ENCODE measurements at places on chromosomes 6 and 20.

GRCh38 chr20:16517946-16518783 lies 55.1 kb downstream of the KIF16B start:
- H3K27ac ChIP-seq, result no peak overlapping the region
- H3K36me3 ChIP-seq, result no peaks in the 10 kb centered on the region
- no peaks in the 10 kb centered on the region for H3K27me3 ChIP-seq
- DNase-seq, result peak; percentile 61

GRCh38 chr6:20038410-20039204 lies 173.7 kb downstream of the MBOAT1 start:
- peak; percentile 56 for DNase-seq
- H3K4me3 ChIP-seq, result no peak overlapping the region
- H3K36me3 ChIP-seq, result no peaks in the 10 kb centered on the region
- no peaks in the 10 kb centered on the region for H3K4me1 ChIP-seq

GRCh38 chr6:33960345-33961313 lies 156.8 kb upstream of the MLN start:
- H3K27ac ChIP-seq, result no peak overlapping the region
- DNase-seq, result no peak
- no peaks in the 10 kb centered on the region for H3K36me3 ChIP-seq
- H3K4me3 ChIP-seq, result no peak overlapping the region
- no peaks in the 10 kb centered on the region for H3K4me1 ChIP-seq

DNA sequence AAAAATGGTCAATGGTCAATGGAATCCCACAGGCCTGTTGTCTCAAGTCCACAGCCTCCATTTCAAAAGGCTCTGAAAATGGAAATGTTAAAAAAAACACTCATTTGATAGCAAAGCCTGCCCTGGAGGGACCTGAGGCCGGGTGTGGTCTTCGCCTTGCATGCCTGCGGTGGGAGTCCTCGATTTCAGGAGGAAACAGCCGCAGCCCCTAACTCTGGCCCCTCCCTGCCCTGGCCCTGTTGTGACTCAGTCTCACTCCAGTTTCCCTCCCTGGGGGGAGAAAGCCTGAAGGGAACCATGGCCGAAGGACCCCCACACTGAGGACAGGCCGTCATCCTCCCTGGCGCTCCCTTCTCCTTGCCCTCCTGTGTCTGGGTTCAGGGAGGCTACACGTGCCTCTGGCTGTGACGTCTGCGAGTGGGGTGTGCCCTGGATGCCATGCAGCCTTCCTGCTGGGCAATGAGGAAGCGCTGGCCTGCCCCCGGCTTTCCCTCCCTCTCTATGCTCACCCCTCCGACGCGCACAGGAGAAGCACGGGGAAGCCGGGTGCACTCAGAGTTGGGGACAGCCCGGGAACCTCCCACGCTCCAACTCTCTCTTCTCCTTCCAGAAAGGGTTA lies 9.2 kb downstream of the BHLHE23 start:
- no peak for DNase-seq
- no peak overlapping the region for H3K4me3 ChIP-seq
- no peak overlapping the region for H3K27ac ChIP-seq
